ENCODE measurements at places on chromosomes 16 and 17.

DNA sequence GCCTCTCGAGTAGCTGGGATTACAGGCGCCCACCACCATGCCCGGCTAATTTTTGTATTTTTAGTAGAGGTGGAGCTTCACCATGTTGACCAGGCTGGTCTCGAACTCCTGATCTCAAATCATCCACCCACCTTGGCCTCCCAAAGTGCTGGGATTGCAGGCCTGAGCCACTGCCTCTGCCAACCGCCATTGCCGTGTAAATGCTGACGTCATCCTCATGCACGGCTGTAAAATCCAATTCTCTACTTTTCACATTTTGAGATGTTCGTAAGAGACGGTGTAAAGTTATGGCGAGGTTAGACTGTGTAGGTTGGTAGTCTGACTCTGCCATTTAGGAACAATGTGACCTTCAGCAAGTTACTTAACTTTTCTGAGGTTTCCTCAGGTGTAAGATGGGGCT is 1.7 kb upstream of the DNAJA2 start:
- no peak for DNase-seq

DNA sequence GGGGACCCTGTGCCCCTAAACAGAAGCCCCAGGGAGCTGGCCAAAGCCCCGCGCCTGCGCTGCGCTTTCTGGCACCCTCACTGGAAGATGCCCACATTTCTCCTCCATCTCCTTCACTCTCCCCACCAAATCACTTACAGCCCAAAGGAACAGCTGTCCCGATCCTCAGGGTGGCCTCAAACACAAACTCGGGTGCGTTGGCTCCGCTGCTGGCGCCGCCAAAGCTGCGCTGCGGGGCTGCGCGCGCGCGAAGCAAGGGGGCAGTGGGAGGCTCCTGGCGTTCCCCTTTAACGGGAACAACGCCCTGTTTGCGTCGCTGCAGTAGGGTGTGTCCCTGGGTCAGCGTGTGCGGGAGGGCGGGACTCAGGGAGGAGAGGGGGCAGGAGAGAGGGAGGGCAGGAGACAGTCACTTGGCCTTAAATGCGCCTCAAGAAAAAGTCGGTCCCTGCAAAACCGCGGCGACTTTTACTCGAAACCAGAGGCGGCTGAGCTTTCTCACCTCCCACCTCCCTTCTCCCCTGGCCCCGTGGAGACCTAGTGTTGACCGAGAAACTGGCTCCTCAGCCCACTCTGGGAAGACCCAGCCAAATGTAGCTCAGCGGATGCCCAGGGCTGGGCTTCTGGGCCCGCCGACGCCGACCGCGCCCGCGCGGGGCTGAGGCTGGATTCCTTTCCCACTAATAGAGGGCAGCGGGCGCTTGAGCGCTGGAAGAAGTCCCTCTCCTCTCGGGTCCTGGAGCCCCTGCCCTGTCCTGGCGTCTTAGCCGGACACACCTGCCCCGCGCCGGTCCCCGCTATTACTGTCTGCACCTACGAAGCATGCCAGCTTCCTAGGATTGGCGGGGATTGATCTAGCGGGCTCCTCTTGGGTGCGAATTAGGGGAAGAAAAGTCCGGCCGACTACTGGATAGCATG is 2.6 kb downstream of the PMP22 start:
- peak; percentile 90 for DNase-seq

DNA sequence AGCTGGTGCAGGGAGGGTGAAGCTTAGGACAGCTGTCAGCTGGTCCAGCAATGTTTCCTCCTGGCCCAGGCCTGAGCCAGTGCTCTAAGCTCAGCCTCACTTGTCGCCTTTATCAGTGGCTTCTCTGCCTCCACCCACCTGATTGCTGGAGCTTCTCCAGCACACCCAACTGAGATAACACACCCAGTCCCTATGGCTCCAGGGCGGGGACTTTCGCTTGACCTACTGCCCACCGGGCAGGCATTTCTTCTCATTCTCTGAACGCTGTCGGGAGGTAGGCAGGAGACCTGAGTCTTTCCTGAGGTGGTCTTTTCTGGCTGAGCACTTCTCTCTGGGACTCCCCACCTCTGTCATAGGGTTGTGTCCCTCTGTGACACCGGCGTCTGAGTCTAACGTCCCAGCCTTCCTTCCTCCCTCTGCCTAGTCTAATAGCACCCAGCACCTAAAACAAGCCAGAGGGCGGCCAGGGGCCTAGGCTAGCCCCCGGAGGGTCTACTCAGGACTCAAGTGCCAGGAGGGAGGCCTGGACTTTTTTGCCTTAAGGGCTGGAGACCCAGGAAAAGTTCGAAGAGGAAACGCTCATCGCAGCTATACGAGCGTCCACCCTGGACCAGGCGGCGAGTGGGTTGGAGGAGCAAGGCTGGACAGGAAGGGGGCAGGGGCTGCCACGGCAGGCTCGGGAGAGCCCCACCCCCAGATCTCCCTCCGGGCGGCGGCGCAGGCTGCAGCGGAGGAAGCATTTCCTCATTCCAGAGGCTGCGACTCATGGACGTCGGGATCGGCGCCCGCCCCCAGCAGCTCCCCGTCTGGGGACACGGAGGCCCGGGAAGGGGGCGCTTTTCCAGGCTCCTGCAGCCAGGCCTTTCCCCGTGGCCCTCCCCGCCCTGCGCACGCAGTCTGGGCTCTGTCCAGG is 756 bp downstream of the TAX1BP3 start:
- DNase-seq = peak; percentile 66

GRCh38 chr17:60461584-60461983 is 39.3 kb downstream of the CHCT1 start:
- no peak for DNase-seq

DNA sequence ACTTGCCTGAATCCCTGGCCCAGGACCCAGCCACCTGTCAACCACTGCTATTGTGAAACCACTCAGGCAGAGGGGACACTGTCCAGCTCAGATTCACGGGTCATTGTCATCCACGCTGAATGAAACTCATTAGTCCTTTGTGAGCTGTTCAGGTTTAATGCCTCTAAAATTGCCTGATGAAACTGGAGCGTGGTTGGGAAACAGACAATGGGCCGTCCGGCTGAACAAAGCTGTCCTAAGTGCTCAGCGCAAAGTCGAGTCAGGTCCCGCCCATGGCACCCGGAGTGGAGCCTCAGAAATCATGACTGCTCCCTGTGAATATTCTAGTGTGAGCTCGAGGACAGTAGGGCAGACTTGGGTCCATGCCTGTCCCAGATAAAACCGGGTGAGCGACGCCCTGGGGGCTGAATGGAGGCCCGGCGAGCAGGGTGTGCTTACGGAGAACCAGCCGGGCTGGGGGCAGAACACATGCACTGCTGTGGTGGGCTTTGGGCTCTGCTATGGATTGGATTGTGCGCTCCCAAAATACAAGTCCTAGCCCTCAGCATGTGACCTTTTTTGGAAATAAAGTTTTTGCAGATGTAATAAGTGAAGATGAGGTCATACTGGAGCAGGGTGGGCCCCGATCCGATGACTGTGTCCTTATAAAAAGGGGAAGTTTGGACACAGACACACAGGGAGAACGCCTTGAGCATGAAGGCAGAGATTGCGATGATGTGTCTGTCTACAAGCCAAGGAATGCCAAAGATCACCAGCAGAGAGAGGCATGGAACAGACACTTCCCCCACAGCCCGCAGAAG is 12.9 kb upstream of the CMIP start:
- no peak for DNase-seq

DNA sequence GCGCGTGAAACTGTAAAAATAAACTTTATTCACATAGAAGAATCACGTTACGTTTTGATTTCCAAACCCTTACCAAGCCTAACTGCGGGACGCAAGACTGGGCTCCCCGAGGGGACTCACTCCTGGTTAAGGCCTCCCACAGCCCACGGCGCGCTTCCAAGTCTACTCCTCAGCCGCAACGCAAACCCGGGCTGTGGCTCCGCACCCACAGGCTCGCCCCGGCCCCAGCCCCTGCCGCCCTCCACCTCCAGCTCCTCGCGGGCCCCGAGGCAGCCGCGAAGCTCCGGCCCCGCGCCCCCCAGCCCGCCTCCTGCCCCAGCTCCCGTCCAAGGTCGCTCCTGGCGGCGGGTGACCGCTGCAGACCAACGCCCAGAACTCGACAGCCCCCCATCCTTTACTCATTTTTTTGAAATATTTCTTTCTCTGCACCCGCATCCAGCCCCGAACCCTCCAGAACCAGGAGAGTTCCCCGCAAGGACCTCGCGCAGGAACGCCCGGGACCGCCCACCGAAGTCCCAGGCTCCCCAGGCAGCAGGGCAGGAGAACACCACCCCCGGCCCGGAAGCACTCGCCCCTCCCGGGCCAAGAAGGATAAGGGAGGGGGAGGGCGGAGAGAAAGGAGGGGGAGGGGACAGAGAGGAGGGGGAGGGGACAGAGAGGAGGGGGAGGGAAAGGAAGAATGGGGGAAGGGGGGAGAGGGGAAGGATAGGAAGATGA is 912 bp downstream of the USP22 start:
- peak; percentile 84 for DNase-seq

GRCh38 chr17:27579897-27580321 is 51.1 kb upstream of the LGALS9 start:
- DNase-seq = no peak
